ENCODE measurements at places on chromosomes 13 and 19.

- H3K27ac ChIP-seq = no peak overlapping the region
- no peak for DNase-seq
- no peaks in the 10 kb centered on the region for H3K36me3 ChIP-seq
- peaks cover 17% of the 10 kb centered on the region for H3K4me1 ChIP-seq
- H3K4me3 ChIP-seq = no peak overlapping the region
These were observed 233.5 kb upstream of the SERP2 start for GRCh38 chr13:44140146-44140545.

DNA sequence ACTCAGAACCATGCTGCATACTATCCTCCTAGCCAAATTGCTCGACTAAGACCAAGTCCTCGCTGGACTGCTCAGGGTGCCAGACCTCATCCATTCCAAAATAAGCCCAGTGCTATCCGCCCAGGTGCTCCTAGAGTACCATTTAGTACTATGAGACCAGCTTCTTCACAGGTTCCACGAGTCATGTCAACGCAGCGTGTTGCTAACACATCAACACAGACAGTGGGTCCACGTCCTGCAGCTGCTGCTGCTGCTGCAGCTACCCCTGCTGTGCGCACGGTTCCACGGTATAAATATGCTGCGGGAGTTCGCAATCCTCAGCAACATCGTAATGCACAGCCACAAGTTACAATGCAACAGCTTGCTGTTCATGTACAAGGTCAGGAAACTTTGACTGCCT lies 1.5 kb downstream of the PABPC3 start:
- no peaks in the 10 kb centered on the region for H3K36me3 ChIP-seq
- H3K27me3 ChIP-seq = no peaks in the 10 kb centered on the region
- DNase-seq = peak; percentile 89
- no peak overlapping the region for H3K27ac ChIP-seq
- no peak overlapping the region for H3K4me3 ChIP-seq
- no peaks in the 10 kb centered on the region for H3K4me1 ChIP-seq

DNA sequence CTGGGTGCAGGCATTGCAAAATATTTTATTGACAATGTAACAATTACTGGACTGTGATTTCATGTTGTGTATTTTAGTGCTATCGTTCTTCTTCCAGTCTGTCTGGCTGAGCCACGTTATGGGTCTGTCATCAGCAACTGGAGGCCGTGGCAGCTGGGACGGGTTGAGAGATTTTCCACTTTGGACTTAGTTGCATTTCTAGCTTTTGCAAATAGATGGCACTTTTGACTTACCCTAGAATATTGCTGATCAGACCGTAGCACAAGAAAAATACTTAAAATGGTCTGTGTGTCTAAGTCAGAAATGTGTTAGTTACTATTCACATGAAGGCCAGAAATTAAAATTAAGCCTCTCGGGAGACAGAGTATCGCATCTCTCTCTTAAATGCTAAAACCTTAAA lies 211.1 kb downstream of the TEX29 start:
- no peaks in the 10 kb centered on the region for H3K4me1 ChIP-seq

DNA sequence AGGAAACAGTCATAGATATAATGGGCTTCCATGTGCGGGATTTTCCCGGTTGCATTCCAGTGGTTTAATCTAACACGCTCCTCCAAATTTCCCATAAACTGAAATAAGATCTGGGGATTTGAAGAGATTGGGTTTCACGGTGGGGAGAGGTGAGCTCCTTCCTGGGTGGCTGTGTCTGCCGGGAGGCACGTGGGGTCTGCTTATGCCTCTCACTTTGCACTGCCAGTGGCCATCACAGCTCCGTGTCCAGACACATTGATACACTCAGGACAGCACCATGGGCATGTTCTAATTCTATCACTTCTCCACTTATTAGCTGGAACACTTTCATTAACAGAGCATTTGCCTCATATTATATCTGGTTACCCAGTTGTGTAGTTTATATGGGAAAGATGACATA lies 73.4 kb downstream of the SOX1 start:
- no peak for DNase-seq
- H3K4me1 ChIP-seq = no peaks in the 10 kb centered on the region
- no peak overlapping the region for H3K4me3 ChIP-seq

DNA sequence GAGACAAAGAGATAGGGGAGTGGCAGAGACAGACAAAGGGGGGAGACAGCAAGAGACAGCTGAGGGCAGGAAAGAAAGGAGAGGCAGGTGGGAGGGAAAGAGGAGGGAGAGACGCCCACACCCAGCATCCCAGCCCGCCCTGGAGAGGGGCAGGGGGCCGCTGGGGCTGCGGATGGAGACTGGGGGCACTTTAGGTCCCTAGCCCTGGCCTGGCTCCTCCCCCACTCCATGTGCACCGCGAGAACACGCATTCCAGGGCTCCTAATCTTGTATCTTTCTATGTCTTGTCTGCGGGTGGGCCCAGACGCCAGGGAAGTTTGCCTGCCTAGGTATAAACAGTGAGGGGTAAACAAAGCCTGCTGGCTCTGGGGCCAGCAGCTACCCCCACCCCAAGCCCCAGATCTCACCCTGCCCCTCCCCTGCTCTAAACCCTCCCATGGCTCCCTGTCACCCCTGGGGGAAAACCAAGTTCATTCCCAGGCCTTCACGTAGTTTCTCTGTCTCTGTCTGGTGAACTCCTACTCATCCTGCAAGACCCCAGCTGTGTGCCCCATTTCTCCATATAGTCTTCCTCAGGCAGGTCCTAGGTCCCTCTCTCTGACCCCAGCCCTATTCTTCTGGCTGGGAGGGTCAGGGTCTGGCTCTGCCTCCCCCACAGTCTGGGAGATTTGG lies 5.7 kb downstream of the TLE5 start:
- peak overlapping the region; percentile 9 for H3K4me3 ChIP-seq
- peaks cover 65% of the 10 kb centered on the region for H3K4me1 ChIP-seq
- peaks cover 75% of the 10 kb centered on the region for H3K36me3 ChIP-seq
- no peak for DNase-seq
- no peaks in the 10 kb centered on the region for H3K27me3 ChIP-seq

GRCh38 chr13:24234200-24234915 lies 73.8 kb downstream of the SPATA13 start:
- H3K36me3 ChIP-seq = no peaks in the 10 kb centered on the region
- peaks cover 18% of the 10 kb centered on the region for H3K4me1 ChIP-seq
- H3K27ac ChIP-seq = no peak overlapping the region
- H3K27me3 ChIP-seq = no peaks in the 10 kb centered on the region
- DNase-seq = no peak

- H3K27ac ChIP-seq = no peak overlapping the region
- peaks cover 30% of the 10 kb centered on the region for H3K36me3 ChIP-seq
- DNase-seq = no peak
- H3K4me3 ChIP-seq = no peak overlapping the region
- peaks cover 6% of the 10 kb centered on the region for H3K4me1 ChIP-seq
These were observed 6.4 kb upstream of the EFNB2 start for GRCh38 chr13:106541826-106542225.

GRCh38 chr19:58046856-58047255 lies 12.2 kb upstream of the ZNF135 start:
- no peak overlapping the region for H3K4me3 ChIP-seq
- H3K36me3 ChIP-seq = no peaks in the 10 kb centered on the region
- DNase-seq = no peak
- H3K4me1 ChIP-seq = no peaks in the 10 kb centered on the region

DNA sequence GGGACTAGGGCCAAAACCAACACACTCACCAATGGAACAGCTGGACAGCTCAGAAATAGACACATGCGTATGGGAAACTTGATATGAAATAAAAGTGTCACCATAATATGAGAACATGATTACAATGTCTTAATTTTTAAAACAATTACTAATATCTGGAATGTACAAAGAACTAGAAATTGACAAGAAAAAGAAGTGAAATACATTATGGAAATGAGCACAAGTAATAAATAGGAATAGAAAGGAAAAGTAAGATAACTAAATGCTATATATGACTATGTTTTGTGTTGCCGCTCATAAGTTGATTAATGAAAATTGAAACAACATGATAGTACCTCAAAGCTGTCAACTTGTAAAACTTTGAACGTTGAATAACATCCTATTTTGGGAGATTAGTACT lies 801.1 kb downstream of the SLITRK5 start:
- no peak overlapping the region for H3K4me3 ChIP-seq
- H3K27ac ChIP-seq = no peak overlapping the region
- no peaks in the 10 kb centered on the region for H3K4me1 ChIP-seq
- H3K27me3 ChIP-seq = no peaks in the 10 kb centered on the region
- no peak for DNase-seq

DNA sequence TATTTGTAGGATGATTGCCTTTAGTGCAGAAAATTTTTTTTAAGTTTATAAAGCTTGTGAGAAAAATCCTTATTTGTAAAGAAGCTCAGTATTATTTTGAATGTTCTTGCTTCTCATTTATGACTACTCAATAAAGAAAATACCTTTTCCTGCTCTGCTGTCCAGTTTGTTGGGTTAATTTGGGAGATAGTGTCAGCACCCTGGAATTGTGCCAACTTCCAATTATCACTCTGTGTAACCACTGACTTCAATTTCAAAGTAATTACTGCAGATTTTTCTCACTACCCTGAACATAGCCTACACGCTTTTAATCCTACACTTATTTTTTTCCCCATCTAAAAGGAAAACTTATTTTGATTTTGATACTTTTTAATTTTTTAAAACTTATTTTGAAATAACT lies 93.1 kb downstream of the GGACT start:
- no peaks in the 10 kb centered on the region for H3K36me3 ChIP-seq
- no peak overlapping the region for H3K27ac ChIP-seq
- H3K4me3 ChIP-seq = no peak overlapping the region
- H3K27me3 ChIP-seq = no peaks in the 10 kb centered on the region

DNA sequence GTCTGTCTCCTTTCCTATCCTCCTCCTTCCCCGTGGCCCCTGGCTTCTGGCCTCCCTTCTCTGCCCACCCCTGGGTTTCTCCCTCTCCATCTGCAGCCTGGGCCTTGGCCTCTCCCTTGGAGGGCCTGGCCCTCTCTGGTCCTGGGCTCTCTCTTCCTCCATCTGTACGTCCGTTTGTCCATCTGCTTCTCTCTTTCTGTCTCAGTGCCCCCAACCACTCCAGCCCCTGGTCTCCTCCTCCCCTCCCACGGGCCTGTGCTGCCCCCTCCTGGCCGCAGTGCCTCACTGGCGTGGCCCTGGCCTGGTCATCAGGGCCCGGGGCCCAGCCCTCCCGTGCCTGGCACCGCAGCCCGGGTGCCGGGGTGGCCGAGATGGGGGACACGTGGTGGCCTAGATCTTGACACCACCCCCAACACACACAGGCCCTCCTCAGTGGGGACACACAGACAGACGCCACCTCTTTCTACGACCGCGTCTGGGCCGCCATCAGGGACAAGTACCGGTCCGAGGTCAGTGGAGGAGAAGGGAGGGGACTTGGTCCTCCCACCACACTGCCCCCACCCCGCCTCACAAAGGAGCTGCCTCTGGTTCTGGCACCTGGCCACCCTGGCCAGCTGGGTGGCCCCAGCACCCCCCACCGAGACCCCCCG lies 11.3 kb downstream of the PRKCSH start:
- H3K4me1 ChIP-seq = no peaks in the 10 kb centered on the region
- no peak overlapping the region for H3K27ac ChIP-seq
- no peak overlapping the region for H3K4me3 ChIP-seq
- peaks cover 64% of the 10 kb centered on the region for H3K36me3 ChIP-seq

GRCh38 chr13:83819156-83819555 lies 63.1 kb downstream of the SLITRK1 start:
- no peaks in the 10 kb centered on the region for H3K36me3 ChIP-seq
- no peak overlapping the region for H3K4me3 ChIP-seq
- H3K27me3 ChIP-seq = no peaks in the 10 kb centered on the region
- no peak overlapping the region for H3K27ac ChIP-seq
- no peak for DNase-seq

DNA sequence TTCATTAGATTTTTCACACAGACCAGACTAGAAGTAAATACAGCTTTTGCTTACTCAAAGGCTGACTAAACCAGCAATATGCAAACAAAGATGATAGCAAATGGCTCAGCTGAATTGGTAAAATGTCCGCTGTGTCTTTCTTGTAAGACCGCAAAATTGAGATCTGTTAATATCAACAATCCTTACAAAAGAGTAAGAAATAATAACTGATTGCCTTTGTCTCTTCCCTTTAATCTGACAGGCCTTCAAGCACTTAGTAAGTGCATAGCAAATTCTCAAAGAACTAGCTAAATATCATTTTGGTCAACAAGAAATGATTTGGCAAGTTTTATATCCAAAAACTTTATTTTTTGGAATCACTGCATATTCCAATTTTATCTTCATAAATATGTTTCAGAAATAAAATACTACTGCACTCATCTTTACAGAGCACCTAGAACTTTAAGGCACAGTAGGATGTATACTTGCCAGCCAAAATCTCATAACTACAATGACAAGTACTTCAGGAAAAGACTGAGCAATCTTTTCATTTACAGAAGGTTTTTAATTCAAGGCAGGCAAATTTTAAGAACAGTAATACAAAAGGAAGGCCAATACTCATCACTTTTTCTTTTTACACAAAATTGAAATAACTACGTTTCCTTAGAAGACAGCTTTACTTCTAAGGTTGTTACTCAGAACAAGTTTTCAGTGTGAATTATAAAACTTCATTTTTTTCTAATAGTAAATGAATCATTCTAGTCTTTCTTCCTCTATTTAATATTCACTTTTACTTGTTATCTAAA lies 1.1 kb downstream of the ELF1 start:
- DNase-seq = no peak
- H3K27ac ChIP-seq = peak overlapping the region; percentile 14
- peaks cover 46% of the 10 kb centered on the region for H3K4me1 ChIP-seq
- H3K27me3 ChIP-seq = no peaks in the 10 kb centered on the region
- H3K36me3 ChIP-seq = no peaks in the 10 kb centered on the region

DNA sequence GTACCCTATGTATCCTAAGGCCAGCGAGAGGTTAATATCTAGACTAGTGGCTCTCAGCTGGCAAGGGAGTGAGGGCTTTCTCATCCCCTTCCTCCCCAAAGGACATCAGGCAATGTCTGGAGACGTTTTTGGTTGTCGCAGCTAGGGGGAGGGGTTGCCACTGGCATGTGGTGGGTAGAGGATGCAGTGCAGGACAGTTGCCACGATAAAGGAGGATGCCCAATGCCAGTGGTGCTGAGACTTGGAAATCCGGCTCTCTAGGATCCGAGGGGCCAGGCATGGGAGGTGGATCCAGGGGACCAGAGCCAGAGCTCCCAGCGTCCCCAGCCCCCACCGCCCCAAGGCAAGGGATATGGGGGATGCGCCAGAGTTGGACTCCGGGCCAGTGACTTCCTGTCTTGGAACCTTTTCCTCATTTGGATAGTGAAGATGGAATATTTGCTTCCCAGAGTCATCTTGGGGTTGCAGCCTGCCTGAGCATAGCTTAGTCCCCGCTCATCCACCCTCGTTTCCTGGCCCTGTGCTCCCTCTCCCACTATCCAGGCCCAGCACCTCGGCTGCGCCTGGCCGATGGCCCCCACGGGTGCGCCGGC lies 4.9 kb downstream of the SSC5D start:
- peaks cover 4% of the 10 kb centered on the region for H3K36me3 ChIP-seq
- no peaks in the 10 kb centered on the region for H3K27me3 ChIP-seq
- H3K4me3 ChIP-seq = peak overlapping the region; percentile 20
- DNase-seq = no peak
- H3K27ac ChIP-seq = peak overlapping the region; percentile 72
- peaks cover 20% of the 10 kb centered on the region for H3K4me1 ChIP-seq

- no peaks in the 10 kb centered on the region for H3K4me1 ChIP-seq
- H3K36me3 ChIP-seq = no peaks in the 10 kb centered on the region
- no peak for DNase-seq
- H3K27ac ChIP-seq = no peak overlapping the region
- H3K27me3 ChIP-seq = peaks cover 3% of the 10 kb centered on the region
These were observed 129.8 kb upstream of the UQCRFS1 start for GRCh38 chr19:29342721-29343120.

- H3K27me3 ChIP-seq = no peaks in the 10 kb centered on the region
- H3K27ac ChIP-seq = no peak overlapping the region
- DNase-seq = no peak
- H3K36me3 ChIP-seq = no peaks in the 10 kb centered on the region
- H3K4me3 ChIP-seq = no peak overlapping the region
These were observed 1080.9 kb downstream of the SLITRK5 start for GRCh38 chr13:88752041-88752440.

Measured in esophagus muscularis mucosa (tissue), 4 donors.